NCI-H82 (cell line): ENCODE measurements at places on chromosomes 1 and 21.

- DNase-seq, result no peak
Observed at GRCh38 chr1:102836991-102837390, 271.3 kb downstream of the COL11A1 start.

DNA sequence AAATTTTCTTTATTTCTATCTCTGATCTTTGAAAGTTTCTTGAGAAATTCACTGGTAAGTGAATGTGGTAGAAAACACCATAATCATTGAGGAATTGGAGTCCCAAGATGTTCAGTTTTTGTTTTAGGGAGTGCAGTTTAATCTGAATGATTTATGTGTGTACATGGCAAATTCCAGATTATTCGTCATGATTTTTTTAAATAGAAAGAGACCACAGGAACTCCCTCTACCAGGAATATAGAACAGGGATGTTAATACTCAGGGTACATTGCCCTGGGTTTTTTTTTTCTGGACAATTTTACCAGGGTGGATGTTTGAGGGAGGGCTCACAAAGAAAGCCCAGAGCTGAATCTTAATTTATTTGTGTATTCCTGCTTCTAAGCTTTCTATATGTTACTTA is 109.0 kb downstream of the VPS13D start:
- DNase-seq, result no peak

DNA sequence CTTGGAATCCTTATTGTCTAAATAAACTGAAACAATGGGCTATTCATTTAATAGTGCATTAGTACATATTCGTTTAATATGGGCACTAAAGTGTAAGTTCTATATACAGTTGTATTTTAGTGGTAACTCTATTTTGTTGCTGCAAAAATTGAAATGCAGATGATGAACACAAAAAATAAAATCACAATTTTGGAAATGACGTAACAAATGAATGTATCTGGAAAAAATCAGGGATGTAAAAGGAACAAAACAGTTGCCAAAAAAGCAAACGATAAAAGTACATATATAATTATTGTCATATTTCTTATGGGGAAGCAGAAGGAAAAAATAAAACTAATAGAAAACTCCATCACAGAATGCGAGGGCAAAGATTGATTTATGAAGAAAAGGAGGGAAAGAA is 254.9 kb downstream of the RYR2 start:
- DNase-seq, result no peak

GRCh38 chr21:41786509-41786987 is 19.7 kb upstream of the RIPK4 start:
- no peak for DNase-seq
